ENCODE measurements at places on chromosomes 2 and 18.

- DNase-seq: no peak
Observed at GRCh38 chr2:216453955-216454614, 41.8 kb downstream of the SMARCAL1 start.

DNA sequence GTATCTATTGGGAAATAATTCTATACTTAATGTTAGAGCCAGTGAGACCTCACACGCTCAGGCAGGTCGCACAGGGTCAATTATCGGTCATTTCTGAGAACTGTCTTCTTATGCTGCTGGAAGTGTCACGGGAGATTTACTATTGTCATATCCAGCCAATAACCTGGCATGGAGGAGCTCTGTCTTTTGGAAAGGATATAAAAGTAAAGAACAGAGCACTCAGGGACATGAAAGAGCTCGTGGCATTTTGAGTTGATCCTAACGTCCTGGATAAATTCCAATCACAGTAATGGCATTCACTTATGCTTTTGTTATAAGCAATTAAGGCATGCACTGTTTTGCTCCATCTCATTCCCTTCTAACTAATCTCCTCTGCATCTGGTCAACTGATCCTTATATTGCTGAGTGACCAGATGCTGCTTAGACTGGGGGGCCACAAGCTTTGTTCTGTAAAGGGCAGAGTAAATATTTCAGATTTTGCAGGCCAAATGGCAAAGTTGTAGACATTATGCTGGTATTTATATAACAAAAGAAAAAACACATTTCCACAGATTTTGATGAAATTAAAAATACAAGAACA, 453.5 kb upstream of the SMIM21 start:
- no peak for DNase-seq

- DNase-seq: no peak
Observed at GRCh38 chr2:235836491-235836911, 331.7 kb downstream of the GBX2 start.

GRCh38 chr18:77482190-77483085, 232.8 kb downstream of the GALR1 start:
- peak; percentile 84 for DNase-seq

DNA sequence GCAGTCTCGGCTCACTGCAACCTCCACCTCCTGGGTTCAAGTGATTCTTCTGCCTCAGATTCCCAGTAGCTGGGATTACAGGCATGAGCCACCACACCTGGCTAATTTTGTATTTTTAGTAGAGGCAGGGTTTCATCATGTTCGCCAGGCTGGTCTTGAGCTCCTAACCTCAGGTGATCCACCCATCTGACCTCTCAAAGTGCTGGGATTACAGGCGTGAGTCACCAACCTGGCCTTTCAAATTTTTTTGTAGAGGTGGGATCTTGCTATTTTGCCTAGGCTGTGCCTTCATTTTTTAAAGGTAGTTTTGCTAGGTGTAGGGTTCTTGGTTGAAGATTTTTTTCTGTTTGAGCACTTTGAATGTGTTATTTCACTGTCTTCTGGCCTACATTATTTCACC, 6.2 kb downstream of the HAUS1 start:
- no peak for DNase-seq

GRCh38 chr2:147003081-147003480, 841.7 kb upstream of the ACVR2A start:
- no peak for DNase-seq

Data from NCI-H146 (cell line).